ENCODE measurements at places on chromosomes 2 and 18.

DNA sequence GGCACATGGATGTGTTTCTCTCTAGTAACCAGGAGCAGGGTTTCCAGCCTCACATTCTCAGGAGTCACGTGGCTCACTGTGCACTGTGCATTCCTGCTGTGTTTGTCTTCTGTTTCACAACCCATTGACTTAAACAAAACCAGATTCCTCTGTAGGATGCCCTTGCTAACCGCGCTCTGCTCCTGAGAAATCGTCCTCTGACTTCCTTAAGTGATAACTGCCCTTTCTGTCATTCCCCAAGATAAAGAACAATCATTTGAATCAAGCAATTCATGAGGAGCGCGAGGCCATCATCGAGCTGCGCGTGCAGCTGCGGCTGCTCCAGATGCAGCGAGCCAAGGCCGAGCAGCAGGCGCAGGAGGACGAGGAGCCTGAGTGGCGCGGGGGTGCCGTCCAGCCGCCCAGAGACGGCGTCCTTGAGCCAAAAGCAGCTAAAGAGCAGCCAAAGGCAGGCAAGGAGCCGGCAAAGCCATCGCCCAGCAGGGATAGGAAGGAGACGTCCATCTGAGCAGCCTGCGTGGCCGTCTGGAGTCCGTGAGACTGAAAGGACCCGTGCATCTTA is 60.2 kb downstream of the RALBP1 start:
- DNase-seq = no peak

DNA sequence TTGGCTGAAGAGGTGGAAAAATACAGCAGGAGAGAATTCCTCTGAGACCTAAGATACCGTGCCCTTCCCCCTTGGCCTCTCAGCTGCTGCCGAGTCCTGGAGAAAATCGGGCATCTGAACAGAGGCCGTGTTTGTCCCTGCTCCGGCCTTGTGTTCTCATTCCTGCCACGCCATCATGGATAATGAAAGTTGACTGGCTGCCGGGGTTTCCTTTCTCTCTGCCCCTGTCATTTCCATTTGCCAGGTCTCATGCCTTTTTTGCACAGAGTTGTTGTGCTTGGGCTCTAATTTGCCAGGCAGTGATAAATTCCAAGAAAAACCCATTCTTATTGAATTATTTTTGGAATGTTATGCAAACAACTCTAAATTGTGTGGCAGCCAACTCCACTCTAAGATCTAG is 496.9 kb upstream of the TNP1 start:
- no peak for DNase-seq

GRCh38 chr2:96808176-96808837 is 7.8 kb upstream of the CNNM3 start:
- DNase-seq = no peak

DNA sequence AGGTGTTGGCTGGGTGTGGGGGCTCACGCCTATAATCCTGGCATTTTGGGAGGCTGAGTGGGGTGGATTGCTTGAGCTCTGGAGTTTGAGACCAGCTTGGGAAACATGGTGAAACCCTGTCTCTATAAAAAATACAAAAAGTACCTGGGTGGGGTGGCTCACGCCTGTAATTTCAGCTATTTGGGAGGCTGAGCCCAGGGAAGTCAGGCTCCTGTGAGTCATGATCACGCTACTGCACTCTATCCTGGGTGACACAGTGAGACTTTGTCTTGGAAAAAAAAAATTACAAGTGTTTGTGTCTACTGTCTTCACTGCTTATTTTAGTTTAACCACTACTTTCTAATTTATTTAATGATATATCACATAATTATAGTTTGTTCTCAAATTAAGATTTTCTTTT is 62.7 kb upstream of the DOCK10 start:
- no peak for DNase-seq

DNA sequence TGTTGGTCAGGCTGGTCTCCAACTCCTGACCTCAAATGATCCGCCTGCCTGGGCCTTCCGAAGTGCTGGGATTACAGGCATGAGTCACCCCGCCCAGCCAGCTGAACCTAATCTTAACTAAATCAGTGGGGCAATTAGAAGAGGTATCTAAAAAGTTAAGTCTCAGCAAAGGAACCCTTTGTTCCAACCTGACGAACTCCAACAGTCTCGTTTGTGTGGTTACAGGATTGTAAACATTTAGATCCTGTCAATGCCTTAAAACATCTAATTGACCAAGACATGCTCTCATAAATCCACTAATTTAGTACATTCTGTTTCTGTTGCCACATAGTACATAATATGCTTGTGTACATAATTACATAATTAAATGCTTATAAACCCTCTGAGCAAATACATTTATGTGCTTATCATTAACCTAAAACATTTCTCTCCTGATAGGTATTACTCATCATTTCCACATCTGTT is 31.1 kb upstream of the STK39 start:
- no peak for DNase-seq

GRCh38 chr2:46067501-46068305 is 229.5 kb upstream of the EPAS1 start:
- no peak for DNase-seq

DNA sequence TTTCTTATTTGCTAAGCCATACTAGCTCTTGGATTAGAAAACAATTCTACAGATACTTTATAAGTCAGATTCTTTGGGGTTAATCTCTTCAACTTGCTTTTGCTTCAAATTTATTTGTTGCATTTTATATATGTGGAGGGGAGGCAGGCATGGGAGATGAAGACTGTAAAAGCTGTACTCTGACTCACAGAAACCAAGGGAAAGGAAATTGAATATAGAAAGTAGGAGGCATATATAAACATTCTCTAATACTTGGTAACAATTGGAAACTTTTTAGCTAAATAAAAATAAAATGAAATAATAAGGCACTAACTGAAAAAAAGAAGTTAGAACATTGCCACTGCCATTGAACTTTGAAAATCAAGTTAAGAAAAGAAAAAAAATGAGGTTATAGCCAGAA is 21.3 kb downstream of the PLA2R1 start:
- DNase-seq = no peak

Data from T follicular helper cell (primary cell).